ENCODE measurements at places on chromosomes 2 and 18. TPM values are rescaled to one million over a fixed set of nuclear protein-coding genes. Genes with fewer than 3 reads are reported as not detected.

TTC32 gene
- 16.1 TPM for total RNA-seq

ADAM23 gene
- total RNA-seq = 0.44 TPM

MAL gene
- not detected for total RNA-seq

MALL gene
- 0.24 TPM for total RNA-seq

Measured in A673 (cell line).